ENCODE measurements at places on chromosomes 1 and 21.

DNA sequence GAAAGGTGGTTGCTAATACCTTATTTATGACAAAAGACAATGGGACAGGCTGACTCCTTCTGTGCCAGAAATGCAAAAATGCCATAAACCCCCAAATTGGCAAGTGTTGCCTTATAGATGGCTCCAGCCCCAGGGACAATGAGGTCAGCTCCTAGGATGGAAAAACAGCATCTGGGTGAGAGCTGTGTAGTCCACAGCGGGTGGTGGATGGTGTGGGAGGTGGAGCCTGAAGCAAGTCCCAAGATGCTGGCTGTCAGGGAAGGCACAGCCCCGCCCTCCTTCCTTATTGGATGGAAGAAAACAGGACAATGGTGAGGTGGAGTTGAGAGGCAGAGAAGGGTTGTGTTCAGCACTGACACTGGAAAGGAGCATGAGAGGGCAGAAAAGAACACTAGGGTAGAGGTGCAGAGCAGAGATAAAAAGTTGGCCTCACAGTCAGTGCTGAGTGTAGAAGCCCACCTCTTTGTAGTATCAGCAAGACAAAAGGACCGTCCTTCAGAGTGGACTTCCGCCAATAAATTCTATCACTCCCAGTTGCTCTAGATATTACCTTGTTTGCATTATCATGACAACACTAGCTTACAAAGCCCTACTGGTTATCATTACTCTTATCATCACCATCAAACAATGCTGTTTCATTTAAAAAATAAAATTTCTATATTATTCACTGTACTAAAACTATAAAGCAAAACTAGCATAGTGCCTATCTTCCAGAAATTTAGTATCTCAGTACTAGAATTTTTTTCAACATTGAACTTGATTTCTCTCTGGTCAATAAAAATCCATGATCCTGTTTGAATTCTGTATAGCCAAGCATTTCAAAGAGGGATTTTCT, 3.7 kb upstream of the SDE2 start:
- peak; percentile 92 for DNase-seq

DNA sequence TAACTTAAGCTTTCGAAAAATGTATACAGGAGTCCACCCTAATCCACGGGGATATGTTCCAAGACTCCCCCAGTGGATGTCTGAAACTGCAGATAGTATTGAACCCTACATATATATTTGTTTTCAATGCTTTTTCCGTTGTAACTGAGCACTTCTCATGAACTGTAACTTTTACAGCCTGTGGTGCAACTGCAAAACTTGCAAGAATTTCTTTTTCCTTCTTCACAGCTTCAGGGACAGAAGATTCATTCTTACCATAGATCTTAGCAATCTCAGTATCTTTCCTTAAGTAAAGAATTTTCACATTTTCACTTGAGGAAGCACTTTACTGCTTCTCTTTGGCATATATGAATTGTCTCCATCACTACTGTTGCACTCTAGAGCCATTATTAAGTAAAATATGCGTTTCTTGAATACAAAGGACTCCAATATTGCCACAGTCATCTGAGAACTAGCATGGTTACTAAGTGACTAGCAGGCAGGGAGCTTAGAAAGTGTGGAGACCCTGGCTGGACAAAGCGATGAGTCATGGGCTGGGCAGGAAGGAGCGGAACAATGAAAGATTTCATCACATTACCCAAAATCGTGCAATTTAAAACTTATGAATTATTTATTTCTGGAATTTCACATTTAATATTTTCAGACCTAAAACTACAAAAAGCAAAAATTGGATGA, 14.1 kb downstream of the DPYD start:
- no peak for DNase-seq

- no peak for DNase-seq
Measured at GRCh38 chr1:91768786-91769725, 116.9 kb downstream of the TGFBR3 start.

DNA sequence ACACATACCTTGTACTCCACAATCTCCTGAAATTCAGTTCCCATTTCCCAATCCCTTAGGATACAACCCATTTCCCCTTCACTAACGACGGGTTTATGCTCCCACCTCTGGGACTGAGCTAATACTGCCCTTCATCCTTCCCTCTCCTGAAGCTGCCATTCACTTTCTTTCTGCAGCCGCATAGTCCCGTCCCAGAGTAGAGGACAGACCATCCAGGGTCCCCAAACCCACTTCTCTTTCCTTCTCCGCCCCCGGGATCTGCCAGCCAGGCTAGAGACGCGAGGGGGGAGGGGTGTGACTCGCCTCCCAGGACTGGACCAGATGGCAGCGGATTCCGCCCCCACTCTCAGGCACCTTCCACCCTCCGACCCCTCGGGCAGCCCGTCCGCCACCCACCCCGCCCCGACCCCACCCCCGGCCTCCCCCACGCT, 679 bp downstream of the ABL2 start:
- peak; percentile 39 for DNase-seq

- no peak for DNase-seq
Measured at GRCh38 chr21:17805966-17806365, 13.2 kb downstream of the C21orf91 start.

DNA sequence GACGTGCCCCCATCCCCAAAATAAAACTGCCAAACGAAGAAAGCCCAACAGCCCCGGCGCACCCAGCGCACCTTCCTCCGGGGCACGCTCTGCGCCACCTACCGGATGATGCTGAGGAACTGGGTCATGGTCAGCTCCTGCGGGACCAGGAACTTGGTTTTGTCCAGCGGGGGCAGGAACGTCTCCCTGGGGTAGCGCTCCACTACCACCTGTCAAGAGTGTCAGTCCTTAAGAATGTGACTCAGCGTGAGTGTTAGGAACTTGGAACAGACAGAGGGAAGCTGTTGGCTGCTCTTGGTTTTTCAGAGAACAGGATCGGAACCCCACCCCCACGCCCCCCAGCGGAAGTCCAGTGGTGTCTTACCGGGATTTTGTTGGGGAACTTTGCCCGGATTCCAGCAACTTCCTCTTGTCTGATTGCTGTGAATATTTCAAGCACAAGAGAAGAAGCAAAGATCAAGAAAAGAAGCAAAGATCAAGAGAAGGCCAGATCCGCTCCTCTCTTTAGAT, 431 bp downstream of the MAP1LC3C start:
- DNase-seq = peak; percentile 68

DNA sequence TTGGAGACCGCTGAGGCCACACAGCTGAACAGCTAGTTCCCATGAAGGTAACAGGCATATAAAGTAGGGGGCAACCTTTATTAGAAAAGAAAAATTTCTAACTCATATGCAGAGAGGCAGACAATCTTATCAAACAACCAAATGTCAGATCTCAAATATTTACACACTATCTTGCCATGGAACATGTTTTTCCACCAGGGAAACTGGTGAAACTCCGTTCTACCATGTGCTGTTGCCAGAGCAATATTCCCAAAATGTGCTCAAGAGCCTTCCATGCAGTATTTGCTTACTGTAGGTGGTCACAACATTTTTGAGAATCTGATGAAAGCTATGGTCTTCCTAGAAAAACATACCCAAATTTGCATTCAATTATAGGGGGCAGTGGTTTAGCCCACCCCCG, 143.4 kb upstream of the MAGI3 start:
- no peak for DNase-seq

DNA sequence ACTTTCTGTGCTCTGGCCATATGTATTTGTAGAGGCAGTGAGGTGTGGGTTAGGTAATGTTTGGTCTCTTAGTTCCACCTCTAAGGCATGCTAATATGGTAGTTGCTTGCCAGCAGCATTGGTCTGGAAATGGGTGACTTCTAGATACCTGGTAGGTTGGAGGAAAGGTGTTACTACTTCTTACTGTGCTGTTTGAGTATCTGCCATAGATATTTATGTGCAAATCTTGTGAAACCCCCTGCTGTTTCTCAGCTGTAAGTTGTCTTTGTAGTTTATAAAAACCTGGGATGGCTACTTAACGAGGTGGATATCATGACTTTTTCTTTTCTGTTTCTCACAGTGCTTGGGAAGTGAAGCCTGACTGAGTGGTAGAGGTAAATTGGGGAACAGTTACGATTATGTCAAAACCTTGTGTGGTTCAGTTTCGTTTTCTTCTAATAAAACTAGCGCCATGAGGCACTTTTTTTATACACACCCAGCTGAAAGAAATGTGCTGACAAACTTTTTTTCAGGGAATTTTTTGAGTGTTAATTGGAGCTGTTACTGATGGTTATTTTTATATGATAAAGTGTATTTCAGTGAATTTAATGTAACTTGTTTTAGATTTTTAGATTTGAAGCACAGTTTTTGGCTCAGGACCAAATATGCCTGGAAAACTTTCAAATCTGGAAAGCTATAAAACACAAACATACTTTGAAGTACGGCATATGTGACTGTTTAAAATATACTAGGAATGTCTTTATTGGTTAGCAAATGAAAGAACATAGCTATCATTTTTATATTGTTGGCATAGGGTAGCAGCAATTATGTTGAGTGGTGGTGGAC, 42.1 kb downstream of the CAMSAP2 start:
- DNase-seq = no peak

DNA sequence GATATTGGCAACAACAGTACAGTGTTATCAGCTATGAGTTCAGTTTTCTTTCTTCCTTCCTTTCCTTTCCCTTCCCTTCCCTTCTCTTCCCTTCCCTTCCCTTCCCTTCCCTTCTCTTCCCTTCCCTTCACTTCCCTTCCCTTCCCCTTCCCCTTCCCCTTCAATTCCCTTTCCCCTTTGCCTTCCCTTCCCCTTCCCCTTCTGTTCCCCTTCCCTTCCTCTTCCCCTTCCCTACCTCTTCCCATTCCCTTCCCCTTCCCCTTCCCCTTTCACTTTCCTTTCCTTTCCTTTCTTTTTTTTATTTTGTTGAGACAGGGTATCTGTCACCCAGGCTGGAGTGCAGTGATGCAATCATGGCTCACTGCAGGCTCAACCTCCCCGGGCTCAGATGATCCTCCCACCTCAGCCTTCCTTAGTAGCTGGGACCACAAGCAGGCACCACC, 72.3 kb upstream of the CAPZB start:
- DNase-seq = peak; percentile 15

- no peak for DNase-seq
Measured at GRCh38 chr1:20248971-20249612, 41.6 kb upstream of the VWA5B1 start.

- no peak for DNase-seq
Measured at GRCh38 chr1:38724160-38725131, 135.1 kb downstream of the RRAGC start.

GRCh38 chr1:64474665-64475439, 4.9 kb downstream of the CACHD1 start:
- DNase-seq = no peak

GRCh38 chr1:30321996-30322858, 401.2 kb downstream of the MATN1 start:
- no peak for DNase-seq

DNA sequence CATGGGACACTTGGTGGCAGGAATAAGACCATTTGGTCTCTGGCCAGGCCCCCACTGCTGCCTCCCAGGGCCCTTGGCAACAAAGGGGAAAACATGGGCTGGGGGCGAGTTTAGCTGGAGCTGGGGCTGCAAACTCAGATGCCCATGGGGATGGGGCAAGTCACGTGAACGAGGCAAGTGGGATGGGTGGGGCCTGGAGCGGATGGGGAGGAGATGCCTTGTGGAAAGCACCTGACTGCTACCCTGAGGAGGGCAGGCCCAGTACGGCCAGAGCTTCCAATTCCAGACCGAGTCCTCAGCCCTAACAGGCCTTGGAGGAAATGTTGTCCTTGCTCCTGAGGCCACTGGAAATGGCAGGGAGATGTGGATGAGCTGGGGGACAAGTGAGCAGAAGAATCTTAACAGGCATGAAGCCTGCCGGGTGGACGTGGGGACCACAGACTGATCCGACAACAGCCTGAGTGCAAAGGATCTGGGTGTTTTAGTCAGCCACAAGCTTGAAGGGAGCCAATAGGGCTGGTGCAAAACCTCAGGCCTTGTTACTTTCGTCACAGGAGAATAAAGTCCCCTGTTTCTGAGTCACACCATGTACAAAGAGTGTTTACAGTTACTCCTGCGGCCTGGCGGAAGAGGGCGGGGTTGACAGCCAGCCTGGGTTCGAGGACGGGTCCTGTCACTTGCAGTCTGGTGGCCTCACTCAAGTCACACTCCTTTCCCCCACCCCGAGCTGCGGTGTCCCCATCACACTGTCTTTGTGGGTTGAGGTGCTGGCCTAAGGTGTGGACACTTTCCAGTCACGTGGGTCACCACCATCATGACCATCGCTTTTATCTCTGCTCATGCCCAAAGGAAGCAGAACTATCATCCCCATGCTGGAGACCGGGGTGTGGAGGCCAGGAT, 19.1 kb downstream of the RUNX3 start:
- DNase-seq = no peak

GRCh38 chr1:177366091-177366490, 195.3 kb downstream of the BRINP2 start:
- no peak for DNase-seq

GRCh38 chr1:178642282-178642681, 82.8 kb upstream of the RALGPS2 start:
- no peak for DNase-seq

DNA sequence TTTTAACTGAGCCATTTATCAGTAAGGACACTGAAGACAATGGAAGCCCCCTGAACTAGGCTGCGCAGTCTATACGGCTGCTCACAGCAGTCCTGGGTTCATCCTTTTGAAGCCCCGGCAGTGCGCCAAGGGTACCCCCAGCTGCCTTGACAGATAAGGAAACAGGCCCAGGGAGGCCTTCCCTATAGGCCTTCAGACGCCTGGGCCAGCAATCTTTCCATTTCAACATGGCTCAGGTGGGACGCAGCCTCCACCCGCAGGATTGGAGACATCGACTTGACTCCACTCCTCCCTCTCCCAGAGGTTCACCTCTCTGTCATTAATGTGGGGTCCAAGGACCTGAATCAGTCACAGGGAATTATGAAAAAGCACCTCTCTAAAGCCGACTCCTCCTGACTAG, 2.8 kb upstream of the LYPD8 start:
- no peak for DNase-seq

DNA sequence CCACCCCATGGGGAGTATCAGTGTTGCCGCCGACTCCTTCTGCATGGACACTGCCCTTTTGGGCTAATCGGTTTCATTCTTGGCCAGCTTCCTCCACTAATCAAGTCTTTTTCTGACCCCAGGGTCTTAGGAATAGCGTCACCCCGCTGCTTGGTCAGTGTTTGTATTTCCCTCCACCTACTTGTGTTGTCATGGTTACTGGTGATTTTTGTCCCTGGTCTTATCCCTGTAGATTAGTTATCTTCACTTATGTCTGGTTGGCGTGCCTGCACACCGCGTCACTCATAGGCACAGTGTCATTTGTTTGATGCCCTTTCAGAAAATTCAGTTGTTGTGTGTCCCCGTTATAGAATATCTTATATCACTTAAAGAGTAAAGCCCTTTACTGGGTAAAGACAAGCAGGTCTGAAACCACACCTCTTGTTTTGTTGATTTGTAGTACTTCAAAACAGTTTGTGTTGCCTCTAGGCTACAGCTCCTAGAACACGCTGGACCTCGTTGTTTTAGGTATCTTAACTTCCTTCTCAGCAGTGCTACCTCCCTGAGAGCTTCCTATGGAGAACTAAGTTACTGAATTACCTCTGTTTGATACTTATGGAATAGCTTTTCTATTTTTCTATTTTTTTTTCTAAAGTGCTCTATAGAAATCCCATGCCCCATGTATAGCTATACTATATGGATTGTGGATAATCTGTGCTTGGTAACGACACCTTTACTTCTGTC, 868 bp downstream of the PPP1R12B start:
- peak; percentile 51 for DNase-seq
